ENCODE measurements at places on chromosomes 12 and 14.

DNA sequence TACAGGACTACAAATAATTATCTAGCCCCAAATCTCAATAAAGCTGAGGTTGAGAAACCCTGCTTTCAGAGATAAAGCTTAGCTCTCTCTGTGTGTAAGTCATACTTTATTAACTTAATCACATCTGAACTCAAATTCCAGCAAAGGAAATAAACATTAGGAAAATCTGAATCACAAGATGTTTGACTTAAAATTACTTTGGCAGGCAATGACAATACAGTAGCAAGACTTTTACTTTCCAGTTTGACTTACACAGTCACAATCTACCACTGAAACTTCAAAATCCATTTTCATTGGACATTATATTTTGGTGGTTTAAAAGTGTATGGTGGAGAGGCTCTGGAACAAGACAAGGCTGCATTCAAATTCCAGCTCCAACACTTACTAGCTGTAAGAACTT, 11.4 kb downstream of the TMEM116 start:
- no peak for DNase-seq

DNA sequence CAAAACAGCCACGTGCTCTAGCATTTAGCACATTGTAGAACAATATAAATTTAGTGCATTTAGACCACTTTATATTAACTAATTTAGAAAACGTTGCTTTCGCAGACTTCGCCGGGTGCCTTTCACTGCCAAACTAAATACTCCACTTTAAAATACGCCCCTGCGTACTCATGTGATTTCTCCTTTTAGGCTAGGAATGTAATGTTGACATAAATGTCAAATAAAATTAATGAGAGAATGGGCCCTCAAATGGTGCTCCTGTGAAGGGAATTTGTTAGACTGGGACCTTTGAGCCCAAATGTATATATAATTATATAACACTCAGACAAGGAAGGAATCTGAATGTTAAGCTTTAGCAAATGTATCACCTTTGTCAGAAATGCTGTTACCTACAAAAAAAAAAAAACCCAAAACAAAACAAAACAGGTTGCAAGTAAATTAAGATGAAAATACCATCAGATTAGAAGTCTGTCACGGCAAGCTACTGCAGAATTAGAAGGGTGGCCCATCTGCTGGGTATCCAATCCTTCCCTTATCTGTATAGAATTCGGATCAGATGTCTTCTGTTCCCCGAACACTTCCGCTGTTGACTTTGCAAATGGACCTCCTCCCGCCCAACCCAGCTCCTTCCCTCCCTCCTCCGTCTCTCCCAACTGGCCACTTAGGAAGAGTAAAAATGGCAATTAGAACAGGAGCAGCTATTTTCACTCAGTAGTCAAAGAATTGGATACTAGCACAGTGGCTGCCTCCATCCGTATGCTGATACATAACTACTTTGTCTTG, 159.3 kb upstream of the FOXN3 start:
- no peak for DNase-seq

DNA sequence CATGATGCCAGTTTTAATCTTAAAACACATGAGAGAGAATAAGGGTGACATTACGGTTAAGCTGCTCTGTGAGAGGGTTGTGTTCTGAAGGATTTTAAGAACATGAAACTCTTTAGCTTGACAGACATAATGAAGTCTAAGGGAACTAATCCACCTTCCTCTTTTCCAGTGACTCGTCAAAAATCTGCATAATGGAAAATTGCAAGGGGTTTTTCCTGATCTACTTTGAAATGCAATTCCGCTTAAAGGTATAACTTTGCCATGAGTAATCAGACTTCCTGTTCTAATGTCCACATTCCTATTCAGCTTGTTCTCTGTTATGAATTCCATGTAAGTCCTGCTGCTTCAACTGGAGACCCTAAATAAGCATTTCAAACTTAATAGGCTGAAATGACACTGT, at the start of gene ZNF705A:
TSS of gene ZNF705A (plus strand) at position 171 of the 400 bp plus-strand sequence. CDS start 15,611 bp downstream, outside the sequence.
- DNase-seq: no peak

DNA sequence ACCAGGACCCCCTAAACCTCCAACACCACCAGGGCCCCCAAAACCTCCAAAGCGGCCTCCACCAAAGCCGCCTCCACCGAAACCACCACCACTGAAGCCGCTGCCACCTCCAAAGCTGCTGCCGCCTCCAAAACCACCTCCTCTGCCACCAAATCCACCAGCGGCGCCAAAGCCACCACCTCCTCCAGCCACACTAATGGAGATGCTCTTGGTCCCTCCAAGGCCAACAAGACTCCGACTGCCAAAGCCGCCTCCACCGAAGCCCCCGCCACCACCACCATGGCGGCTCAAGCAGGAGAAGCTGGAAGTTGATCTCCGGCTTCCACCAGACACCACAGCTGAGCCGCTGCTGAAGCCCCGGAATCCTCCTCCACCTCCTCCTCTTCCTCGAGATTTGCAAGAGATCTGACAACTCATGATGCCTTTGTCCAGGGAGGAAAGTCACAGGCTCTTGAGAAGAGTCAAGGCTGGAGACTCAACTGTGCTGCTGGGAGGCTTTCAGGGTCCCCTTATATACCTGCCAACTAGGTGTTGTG, at the start of gene KRT2:
TSS of gene KRT2 (minus strand) at position 486 of the 536 bp plus-strand sequence. CDS start at position 417, 69 bp downstream.
- no peak for DNase-seq

GRCh38 chr12:101612160-101612916, 17.6 kb downstream of the MYBPC1 start:
- no peak for DNase-seq

DNA sequence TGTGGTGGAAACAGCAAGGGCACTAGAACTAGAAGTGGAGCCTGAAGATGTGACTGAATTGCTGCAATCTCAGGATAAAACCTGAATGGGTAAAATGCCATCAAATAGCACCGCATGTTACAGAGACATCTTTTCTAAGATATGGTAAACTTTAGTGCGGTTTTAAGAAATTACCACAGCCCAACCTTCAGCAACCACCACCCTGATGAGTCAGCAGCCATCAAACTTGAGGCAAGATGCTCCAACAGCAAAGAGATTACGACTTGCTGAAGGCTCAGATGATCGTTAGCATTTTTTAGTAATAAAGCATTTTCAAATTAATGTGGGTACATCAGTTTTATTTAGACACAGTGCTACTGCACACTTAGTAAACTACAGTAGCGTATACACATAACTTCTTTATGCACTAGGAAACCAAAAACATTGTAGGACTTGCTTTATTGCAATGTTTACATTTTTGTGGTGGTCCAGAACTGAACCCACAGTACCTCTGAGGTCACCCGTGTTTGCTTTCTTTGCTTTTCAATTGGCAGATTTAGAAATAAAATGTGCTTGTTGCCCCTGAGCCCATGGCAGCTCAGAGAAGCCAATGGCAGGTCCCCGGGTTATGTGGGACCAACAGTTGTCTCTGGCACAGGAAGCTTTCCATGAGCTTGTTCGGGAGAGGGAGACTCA, 15.9 kb downstream of the GOLGA3 start:
- DNase-seq: no peak

DNA sequence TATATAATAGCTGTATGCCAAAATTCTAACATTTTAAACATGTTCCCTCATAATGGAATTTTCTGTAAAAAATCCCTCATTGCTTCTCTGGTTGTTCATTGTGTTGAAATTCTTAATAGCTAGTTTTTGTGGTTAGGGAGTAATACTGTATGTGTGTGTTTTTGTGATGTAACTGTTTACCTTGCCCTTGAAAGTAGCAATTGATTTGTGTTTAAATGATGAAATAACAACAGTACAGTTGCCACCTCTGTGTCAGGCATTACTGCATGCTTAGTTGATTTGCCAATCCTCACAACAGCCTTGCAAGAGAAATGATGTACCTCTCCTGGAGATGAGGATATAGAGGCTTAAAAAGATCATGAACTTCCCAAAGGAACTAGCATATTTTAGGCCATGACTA, 94.9 kb downstream of the DAAM1 start:
- no peak for DNase-seq

GRCh38 chr12:123444092-123445026, 7.9 kb upstream of the RILPL2 start:
- no peak for DNase-seq

DNA sequence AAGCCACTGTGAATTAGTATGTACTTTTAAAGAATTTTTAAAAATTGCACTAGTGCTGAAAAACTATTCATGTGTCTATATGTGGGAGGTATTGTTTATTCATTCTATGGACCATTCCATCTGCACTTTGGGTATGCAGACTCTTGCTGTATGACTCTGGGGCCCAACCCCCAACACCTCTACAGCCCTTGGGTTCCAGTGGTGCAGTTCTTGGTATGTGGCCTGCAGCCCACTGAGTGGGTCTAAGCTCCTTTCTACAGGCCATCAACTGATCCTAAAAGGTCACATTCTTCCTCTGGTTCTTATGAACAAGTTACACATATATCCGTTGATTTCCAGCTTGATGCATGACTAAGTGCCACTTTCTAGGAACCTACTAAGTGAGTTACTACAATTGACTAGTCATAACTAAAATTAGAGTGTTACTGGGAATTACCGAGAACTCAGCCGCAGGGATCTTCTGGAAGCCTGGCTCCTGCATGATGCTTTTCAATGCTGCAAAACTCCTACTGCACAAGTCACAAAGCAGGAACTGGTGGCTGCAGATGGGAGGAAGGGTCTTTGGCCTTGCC, 62.4 kb upstream of the MED13L start:
- no peak for DNase-seq

- DNase-seq: no peak
Measured at GRCh38 chr12:14373217-14373616, 7.7 kb downstream of the ATF7IP start.

DNA sequence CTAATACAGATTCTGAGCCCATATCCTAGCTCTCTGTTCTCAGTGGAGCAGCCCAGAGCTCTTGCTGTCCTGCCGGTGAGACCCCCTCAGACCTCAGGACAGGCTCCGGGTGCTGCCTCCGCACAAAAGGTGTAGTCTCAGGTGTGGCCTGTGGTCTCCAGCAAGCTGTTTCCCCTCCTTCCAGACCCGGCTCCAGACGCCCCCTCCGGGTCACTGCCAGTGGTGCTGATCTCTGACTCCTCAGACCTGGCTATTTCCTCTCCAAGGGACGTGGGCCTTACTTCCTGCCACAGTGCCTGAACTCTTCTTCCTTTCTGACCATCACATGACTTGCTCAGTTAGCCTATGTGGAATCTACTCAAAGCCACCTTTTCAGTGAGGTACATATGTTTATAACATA, 337.5 kb downstream of the GLT1D1 start:
- no peak for DNase-seq

GRCh38 chr12:103673891-103674375, 86.9 kb downstream of the STAB2 start:
- DNase-seq: no peak

- no peak for DNase-seq
Measured at GRCh38 chr12:88132392-88132791, 9.5 kb downstream of the CEP290 start.

DNA sequence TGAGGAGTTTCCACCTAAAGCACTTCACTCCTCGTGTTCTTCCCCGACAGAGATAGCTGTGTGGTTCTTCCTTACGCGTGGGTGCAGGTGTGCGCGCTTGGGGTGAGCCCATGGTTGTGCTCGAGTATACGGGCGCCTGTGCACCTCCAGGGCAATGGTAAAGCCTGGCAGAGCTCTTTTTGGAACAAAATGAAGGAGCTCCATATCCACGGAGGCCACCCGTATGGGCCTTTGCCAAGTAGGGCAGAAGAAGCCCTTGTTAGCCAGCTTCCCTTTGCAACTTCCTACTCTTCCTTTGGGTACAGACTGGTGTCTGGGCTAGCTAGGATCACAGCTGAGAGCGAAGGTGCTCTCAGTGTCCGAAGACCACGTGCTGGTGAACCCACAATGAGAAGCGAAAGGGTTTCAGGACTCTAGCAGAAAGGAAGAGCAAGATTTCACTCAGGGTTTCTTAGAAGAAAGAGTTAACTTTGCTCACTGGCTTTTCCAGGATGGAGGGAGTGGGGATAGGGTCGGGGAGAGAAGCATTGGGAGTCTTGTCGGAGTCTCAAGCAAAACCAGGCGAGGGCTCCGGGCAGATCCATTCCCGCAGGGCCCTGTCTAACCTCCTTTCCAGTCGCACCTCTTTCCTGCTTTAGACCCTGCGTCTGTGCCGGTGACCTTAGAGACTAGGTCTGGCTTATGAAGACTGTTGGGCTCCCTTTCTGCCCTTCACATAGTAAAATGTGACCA, 960 bp upstream of the LRFN5 start:
- DNase-seq: no peak

GRCh38 chr12:105980533-105980932, 158.2 kb downstream of the NUAK1 start:
- DNase-seq: no peak

DNA sequence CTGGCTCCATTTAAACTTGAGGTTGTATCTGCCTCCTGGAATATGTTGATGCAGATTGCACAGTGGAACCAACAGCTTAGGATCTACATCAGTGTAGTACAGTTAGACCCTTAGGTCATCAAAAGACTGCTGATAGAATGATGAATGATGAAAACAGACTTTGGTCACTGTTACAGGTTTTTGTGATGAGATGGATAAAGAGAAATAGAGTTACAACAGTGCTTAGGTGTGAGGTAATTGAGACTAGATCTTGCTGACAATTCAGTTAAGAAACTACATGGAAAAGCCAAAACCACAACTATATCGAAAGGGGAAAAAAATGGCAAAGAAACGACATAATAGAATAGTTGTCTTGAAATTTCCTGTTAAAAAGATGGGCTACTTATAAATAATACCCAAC, 145.7 kb upstream of the LMNTD1 start:
- DNase-seq: no peak

GRCh38 chr12:58711974-58712373, 208.3 kb downstream of the LRIG3 start:
- no peak for DNase-seq

DNA sequence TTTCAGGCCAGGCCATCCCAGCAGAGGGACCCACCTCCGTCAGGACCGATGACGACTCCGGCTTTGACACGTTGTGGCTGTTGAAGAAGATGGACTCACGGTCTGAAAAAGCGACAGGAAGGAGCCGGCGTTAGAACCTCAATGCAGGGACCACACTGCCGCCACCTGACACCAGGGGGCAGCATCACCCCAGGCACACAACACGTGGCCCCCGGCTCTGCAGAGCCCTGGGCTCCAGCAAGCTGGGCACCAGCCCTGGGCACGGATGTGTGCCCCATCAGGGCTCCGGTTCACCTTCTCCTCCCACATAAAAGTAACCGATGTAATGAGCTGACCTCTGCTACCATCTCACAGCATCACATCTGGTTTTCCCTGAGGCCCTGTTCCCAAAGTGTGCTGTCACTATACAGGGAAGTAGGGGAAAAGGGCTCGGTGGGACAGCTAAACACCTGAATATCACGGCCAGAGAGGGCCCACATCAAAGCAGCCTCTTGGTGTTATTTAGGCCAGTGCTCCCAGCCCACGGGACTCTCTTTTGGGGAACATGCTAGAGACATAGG, 29.0 kb downstream of the CHGA start:
- DNase-seq: peak; percentile 85

Data from pancreas (tissue), 10 donors.